ENCODE measurements at places on chromosomes 5 and 9.

DNA sequence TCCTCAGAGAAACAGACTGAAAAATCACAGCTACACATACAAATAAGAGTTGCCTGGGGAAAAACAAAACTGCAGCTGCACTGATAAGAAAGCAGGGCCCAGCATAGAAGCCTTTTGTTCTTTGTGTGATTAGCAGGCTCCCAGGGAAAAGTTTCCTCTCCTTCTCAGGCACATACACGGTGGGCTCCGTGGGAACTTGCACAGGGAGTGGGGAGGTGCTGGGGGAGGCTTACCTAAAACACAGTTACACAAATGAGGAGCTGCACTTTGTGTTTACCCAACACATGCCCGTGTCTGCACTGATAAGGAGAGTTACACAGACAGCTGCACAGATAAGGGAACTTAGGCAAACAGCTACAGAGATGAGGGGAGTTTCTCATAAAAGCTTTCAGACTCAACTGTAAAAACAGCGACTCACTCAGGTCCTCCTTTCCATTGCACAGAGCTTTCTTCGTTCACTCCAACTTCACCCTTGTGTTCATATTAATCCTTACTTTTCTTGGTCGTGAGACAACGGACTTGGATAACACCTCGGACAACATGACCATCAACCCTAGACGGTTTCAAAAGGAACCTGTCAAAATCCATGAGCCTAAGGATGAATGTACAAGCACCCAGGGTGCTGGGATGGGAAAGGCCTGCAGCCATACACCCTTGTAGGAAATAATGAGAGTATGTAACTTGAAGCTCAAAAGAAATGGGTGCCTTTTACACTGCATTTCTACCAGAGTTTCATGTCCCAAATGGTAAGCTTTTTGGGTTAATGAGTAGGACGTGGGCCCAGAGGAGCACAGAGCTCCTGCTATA, 50.8 kb downstream of the SERINC5 start:
- no peak for DNase-seq

- DNase-seq = no peak
Measured at GRCh38 chr5:147673266-147673665, 109.3 kb downstream of the JAKMIP2 start.

DNA sequence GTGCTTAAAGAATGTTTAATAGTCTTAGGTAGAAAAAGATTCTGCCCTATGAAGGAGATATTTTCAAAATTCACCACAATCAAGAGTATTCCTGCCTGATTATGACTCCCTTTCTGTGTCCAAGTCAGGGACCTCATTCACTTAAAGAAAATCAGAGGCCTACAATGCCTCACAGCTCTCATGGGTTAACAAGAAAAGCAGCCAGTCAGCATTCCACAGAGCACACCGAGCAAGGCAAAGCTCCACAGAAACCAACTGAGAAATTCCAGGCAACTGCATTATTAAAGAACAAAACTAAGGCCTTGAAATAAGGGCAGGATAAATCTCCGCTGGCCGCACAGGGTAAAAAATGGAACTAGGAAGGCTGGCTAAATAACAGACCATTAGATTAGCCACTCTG, 161.1 kb downstream of the TARS1 start:
- no peak for DNase-seq

- no peak for DNase-seq
Measured at GRCh38 chr5:127536687-127537086, 19.2 kb downstream of the PRRC1 start.

DNA sequence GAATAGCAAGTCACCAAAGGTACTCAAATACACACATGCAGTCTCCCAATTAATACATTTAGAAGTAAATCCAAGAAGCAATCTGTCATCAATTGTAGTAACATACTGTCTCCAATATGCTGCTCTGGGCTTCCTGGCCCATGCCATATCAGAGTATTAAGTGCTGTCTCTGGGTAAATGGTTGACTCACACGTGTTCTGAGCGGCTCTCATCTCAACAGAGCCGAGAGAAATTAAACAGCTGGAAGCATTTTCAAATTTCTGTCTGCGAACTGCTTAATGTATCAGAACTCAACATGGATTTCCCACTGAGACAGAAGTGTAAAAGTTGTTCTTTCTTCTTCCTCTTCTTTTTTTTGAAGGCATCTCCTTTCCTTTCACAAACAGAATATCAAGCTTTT, 247.3 kb upstream of the TAS2R1 start:
- no peak for DNase-seq

DNA sequence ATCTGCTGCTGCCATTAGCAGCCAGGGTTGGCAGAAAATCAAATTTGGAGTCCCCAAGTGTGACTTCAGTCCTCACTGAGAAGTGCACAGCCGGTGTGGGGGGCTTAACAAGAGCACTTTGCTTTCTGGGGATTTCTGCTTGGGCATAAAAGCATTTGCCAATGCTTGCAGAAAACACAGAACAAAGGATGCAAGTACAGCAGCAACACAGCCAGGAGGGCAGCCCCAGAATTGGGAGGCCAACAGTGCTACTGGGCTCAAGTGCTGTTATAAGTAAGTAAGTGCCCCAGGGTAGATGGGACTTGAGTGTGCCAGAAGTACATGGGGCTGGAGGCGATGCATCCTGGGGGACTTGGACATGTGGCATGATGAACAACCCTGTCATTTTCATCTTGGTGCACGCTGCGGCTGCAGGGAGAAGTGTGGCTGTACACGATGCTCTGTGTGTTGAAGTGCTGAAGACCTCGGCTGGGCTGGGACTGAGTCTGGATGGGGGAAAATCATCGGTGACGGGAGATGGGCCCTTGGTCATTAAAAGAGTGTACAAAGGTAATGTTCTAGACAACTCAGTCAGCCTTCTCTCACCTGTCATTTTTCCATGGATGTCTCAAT, 73.3 kb downstream of the GOLPH3 start:
- DNase-seq = no peak

- DNase-seq = no peak
Measured at GRCh38 chr5:16457451-16457850, 8.1 kb downstream of the ZNF622 start.

- peak; percentile 93 for DNase-seq
Measured at GRCh38 chr9:89602978-89603766, 1.6 kb upstream of the GADD45G start.
